ENCODE measurements at places on chromosomes 11 and 22. TPM values are rescaled to one million over a fixed set of nuclear protein-coding genes. Genes with fewer than 3 reads are reported as not detected.

GRCh38 chr22:21652547-21653545 is 10.7 kb downstream of the SDF2L1 start:
- peak overlapping the region; percentile 60 for H3K4me3 ChIP-seq
- peaks cover 5% of the 10 kb centered on the region for H3K36me3 ChIP-seq
- no peak overlapping the region for H3K27ac ChIP-seq
- no peaks in the 10 kb centered on the region for H3K27me3 ChIP-seq
- no peak for DNase-seq
- peaks cover 43% of the 10 kb centered on the region for H3K4me1 ChIP-seq

DNA sequence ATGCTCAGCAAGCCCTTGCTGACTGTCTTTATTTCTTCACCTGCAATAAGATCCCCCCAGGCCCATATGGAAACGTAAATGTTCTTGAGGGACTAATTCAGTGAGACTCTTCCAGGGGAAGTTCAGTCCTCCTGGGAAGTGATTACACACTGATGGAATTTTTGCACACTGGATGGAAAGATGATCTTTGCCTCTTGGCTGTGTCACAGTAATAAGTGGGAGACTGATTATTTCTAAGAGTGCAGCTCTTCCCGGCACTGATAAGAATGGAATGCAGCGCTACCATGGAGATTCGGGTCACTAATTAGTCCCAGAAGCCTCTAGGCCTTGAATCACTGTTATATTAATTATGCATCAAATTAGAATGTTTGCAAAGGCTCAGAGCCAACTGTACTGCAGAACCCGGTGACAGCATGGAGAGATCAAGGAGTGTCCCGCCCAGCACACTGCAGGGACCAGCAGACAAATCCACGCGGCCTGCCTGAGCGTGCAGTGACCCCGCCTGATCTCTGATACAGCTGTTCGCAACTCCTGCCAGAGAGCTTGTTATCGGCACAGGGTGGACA is 178.3 kb downstream of the SNX19 start:
- no peak for DNase-seq
- H3K27me3 ChIP-seq, result no peaks in the 10 kb centered on the region

- no peak for DNase-seq
- H3K27ac ChIP-seq, result no peak overlapping the region
- no peaks in the 10 kb centered on the region for H3K4me1 ChIP-seq
- H3K27me3 ChIP-seq, result no peaks in the 10 kb centered on the region
- H3K4me3 ChIP-seq, result no peak overlapping the region
Measured at GRCh38 chr22:33909075-33909458, 11.2 kb downstream of the LARGE1 start.

DNA sequence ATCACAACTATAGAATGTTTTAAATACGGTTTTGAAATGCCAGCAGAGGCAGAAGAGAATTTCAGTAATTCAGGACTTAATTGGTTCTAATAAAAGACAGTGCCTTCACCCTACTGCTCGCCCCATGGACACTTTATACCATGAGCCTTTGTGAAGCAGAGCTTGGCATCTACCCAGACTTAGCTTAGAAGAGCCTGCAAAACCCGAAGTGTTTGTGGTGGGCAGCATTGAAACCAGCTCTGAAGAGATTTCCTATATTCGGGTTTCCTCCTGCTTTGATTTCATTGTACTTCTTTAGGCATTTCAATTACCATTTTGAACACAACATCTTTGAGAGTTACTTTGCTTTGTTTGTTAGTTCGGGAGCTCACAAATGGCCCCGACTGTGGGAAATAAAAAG is 185.1 kb upstream of the MTNR1B start:
- DNase-seq, result no peak
- no peak overlapping the region for H3K27ac ChIP-seq
- no peaks in the 10 kb centered on the region for H3K36me3 ChIP-seq
- no peaks in the 10 kb centered on the region for H3K4me1 ChIP-seq
- H3K4me3 ChIP-seq, result no peak overlapping the region

- H3K27me3 ChIP-seq, result peaks cover 2% of the 10 kb centered on the region
- no peak for DNase-seq
- no peaks in the 10 kb centered on the region for H3K4me1 ChIP-seq
- H3K4me3 ChIP-seq, result no peak overlapping the region
- H3K27ac ChIP-seq, result no peak overlapping the region
Measured at GRCh38 chr11:11786234-11786633, 55.5 kb upstream of the USP47 start.

DNA sequence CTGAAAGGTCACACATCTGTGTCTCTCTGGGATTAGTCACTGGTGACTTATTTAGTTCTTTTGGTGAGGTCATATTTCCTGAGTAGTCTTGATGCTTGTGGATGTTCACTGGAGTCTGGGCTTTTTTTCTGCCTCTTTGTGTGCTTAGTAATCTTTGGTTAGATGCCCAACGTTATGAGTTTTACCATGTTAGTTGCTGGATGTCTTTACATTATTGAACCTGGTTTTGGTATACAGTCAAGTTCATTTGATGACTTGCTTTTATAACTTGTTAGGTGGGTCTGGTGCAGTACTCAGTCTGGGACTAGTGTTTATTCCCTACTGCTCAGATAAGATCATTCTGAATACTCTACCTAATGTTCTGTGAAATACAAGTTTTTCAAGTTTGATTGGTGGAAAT is 26.2 kb upstream of the SLC37A2 start:
- no peaks in the 10 kb centered on the region for H3K27me3 ChIP-seq
- no peaks in the 10 kb centered on the region for H3K36me3 ChIP-seq
- H3K27ac ChIP-seq, result no peak overlapping the region
- peaks cover 10% of the 10 kb centered on the region for H3K4me1 ChIP-seq
- peak; percentile 48 for DNase-seq
- H3K4me3 ChIP-seq, result no peak overlapping the region

DNA sequence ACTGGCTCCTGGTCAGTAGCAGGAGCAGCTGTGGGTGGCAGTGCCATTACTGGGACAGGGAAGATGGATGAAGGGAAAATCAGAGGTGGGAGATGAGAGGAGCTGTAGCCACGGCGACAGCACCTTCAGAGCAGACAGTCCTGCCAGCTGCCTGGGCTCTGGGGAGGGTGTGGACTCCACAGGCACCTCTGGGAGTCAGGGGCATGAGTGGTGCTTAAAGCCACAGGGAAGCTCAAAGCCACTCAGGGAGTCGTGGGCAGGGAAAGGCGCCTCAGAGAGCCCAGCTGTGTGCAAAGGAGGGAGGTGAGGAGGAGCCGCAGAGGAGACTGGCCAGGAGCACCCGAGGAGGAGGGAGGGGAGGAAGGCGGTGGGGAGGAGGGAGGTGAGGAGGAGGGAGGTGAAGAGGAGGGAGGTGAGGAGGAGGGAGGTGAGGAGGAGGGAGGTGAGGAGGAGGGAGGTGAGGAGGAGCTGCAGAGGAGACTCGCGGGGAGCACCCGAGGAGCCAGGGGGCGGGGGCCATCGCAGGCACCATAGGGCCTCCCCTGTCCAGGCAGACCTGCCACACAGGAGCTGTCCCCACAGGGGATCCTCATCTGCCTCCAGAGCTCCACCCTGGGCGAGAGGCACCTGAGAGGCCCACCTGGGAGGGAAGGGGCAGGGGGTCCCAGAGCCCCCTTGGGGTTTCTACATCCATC is 977.6 kb downstream of the BRD1 start:
- no peaks in the 10 kb centered on the region for H3K4me1 ChIP-seq
- H3K36me3 ChIP-seq, result no peaks in the 10 kb centered on the region
- DNase-seq, result no peak
- H3K4me3 ChIP-seq, result no peak overlapping the region
- H3K27me3 ChIP-seq, result no peaks in the 10 kb centered on the region
- H3K27ac ChIP-seq, result no peak overlapping the region

DNA sequence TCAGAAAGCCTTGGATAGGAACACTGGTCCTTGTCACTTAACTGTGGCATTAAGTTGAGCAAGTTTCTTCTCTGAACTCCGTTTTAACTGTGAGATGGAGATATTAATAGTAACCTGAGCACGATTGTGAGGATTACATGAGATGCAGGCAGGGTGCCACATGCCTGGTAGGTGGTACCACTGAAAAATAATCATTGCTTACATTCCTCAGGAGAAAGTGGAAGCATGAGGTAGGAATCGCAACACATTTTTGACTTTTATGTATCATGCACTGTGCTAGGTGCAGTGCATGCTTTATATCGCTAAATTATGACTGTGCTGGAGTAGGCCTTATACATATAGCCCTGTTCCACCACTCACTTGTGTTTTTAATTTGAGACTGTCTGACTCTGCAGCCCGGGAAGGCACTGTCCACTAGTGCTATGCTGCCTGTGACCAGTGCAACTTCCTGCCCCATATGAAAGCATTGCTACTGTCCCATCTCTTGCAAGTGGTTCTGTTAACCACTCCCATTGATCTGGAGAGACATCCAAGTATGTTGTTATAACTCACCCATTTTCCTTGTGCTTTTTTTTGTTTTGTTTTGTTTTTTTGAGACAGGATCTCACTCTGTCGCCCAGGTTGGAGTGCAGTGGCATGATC is 1.0 kb downstream of the UQCR10 start:
- DNase-seq, result no peak
- H3K4me3 ChIP-seq, result peak overlapping the region; percentile 92
- H3K4me1 ChIP-seq, result peaks cover 21% of the 10 kb centered on the region
- peaks cover 29% of the 10 kb centered on the region for H3K36me3 ChIP-seq
- no peaks in the 10 kb centered on the region for H3K27me3 ChIP-seq

- no peak overlapping the region for H3K27ac ChIP-seq
- H3K4me1 ChIP-seq, result peaks cover 49% of the 10 kb centered on the region
- H3K4me3 ChIP-seq, result no peak overlapping the region
- peaks cover 14% of the 10 kb centered on the region for H3K36me3 ChIP-seq
- no peak for DNase-seq
- no peaks in the 10 kb centered on the region for H3K27me3 ChIP-seq
Measured at GRCh38 chr11:118909619-118910308, 16.0 kb downstream of the BCL9L start.

DNA sequence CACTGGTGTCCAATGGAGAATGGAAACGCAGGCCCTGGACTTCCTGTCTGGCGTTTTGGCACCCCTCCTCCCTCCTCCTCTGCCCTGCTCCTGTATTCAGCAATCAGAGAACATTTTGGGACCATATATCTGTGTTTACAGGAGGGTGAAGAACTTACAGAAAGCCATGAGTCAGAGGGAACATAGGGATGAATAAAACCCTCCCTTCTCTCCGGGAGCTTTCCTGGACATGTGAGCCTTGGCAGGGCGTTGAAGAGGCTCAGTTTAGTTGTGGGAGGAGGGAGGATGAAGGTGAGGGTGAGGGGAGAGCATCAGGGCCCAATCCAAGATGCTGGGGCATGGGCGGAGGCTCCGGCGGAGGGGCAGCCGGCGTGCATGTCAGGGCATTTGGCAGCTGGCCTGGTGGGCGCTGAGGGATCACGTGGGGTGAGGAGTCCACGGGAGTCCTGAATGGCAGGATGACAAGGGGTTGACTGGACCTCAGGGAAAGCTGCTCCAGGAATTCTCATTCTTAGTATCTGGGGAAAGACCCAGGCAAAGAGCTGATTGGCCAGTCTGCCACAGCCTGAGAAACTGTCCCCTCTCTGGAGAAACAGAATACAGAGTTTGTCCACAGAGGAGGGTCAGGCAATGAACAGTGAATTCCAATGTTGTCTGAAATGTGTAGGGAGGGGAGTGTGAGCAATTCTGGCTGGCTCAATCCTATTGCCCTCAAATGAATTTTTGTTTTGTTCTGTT is 28.9 kb downstream of the MICAL2 start:
- peaks cover 33% of the 10 kb centered on the region for H3K36me3 ChIP-seq
- no peak overlapping the region for H3K4me3 ChIP-seq
- no peaks in the 10 kb centered on the region for H3K27me3 ChIP-seq
- no peak overlapping the region for H3K27ac ChIP-seq
- no peak for DNase-seq
- H3K4me1 ChIP-seq, result peaks cover 30% of the 10 kb centered on the region

Gene TSKU
- not detected for polyA plus RNA-seq

DNA sequence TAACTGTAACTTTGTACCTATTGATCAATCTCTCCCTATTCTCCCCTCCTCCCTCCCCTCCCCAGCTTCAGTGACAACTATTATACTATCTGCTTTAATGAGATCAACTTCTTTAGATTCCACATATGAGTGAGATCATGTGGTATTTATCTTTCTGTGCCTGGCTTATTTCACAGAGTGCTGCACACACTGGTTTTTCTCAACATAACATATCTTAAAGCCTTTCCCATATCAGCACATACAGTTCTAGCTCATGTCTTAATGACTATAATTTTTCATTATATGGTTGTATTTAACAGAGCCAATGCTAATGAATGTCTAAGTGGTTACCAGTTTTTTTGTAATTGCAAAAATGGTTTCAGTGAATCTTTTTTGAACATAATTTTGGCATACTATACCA is 340.3 kb upstream of the DDI1 start:
- no peak overlapping the region for H3K4me3 ChIP-seq
- no peaks in the 10 kb centered on the region for H3K36me3 ChIP-seq
- H3K4me1 ChIP-seq, result no peaks in the 10 kb centered on the region
- no peaks in the 10 kb centered on the region for H3K27me3 ChIP-seq
- no peak for DNase-seq
- no peak overlapping the region for H3K27ac ChIP-seq

All from CD14-positive monocyte (primary cell).